Choroid plexus epithelial cell (primary cell): ENCODE measurements at places on chromosomes 6 and 20.
A peak's percentile ranks its signal among the peaks of the same experiment; 100 is the strongest.

GRCh38 chr6:83480470-83480869 is 31.9 kb upstream of the PRSS35 start:
- DNase-seq: no peak

DNA sequence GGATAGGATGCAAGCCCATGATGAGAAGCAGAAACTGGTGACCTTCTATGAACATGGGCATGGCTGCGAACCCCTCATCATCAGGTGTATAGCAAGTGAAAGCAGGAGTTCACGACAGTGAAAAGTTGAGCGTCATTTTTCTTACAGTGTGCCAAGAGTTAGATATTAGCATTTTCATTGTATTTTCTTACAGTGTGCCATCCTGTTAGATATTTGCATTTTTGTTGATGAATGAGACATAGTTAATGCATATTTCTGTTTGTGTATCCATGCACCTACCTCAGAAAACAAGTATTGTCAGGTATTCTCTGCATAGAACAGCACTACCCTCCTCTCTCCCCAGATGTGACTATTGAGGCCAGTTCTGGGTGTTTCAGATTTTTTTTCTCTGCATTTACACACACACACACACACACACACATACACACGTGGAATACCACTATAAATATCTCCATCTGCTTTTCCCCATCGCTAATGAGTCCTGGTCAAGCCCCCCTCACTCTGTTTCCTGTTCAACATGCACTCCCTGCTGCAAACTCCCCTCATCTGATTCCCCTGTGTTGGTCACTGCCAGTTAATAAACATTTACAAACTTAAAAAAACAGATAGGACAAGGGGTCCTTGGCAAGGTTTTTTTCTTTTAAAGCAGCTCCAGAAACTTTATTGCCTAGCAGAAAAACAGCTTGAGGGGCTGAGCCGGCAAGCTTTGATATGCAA is 41.7 kb downstream of the PLN start:
- DNase-seq: no peak

- DNase-seq: no peak
Measured at GRCh38 chr20:60794674-60795073, 457.4 kb upstream of the CDH4 start.

DNA sequence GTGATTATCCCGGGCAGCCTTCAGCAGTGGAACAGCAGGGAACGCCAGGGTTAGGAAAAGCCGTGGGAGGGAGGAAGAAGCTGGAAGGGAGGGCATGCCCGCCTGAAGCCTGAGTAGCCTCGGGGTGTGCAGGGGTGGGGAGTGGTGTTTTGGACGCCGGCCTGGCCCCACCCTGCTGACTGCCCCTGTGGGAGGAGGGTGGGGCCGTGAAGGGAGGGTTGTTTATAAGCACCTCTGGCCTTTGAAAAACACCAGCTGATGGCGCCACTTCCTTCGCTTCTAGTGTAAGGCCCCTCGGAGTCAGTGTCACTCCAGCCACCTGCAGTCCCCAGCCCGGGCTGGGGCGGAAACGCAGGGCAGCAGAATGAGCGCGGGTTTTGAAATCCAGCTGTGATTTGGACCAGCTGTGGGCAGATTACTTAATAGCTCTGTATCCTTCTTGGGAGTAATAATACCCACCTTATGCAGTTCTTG is 52.8 kb upstream of the BMP6 start:
- DNase-seq: no peak

DNA sequence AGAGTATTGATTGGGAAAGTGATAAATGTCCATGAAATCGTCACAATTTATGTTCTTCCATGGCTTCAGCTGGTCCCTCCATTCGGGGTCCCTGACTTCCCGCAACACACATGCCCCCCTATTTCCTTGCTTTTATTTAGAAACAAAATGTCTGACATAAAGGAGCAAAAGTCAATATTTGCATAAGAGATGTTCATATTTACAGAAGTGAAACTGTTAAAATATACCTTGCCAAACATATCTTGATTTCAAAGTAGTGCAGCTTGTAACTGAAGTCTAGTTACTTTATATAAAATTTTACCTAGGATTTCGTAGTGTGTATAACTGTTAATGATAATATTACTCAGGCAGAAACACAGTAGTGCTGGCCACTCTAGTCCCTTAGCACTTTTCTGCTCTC is 548.9 kb upstream of the ADGRB3 start:
- DNase-seq: no peak

- DNase-seq: peak; percentile 18
Measured at GRCh38 chr6:144500892-144501291, 215.8 kb downstream of the UTRN start.

DNA sequence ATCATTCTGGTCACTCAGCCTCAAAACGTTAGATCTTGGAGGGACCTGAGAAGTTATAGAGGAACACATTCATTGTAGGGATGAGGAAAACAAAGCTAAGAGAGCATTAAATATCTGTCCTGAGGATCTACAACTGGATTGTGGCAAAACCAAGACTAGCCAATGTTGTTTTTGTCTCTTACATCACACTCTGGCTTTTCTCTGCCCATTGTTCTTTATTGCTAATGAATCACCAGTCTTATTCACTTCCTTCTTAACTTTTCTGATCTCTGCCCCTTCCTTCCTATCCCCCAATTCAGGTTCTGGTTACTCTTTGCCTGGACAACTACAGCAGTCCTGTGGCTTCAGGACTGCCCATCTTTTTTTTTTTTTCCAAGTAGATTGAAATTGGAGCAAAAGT is 57.0 kb upstream of the PREP start:
- DNase-seq: peak; percentile 26

- no peak for DNase-seq
Measured at GRCh38 chr6:7264686-7265384, 48.2 kb downstream of the SSR1 start.

- no peak for DNase-seq
Measured at GRCh38 chr20:626579-626978, 16.5 kb upstream of the TCF15 start.

- DNase-seq: no peak
Measured at GRCh38 chr6:117711369-117711768, 36.1 kb downstream of the NUS1 start.

GRCh38 chr6:46186583-46186982 is 15.8 kb upstream of the ENPP5 start:
- peak; percentile 7 for DNase-seq

GRCh38 chr6:160347259-160348222 is 637 bp upstream of the SLC22A3 start:
- no peak for DNase-seq

DNA sequence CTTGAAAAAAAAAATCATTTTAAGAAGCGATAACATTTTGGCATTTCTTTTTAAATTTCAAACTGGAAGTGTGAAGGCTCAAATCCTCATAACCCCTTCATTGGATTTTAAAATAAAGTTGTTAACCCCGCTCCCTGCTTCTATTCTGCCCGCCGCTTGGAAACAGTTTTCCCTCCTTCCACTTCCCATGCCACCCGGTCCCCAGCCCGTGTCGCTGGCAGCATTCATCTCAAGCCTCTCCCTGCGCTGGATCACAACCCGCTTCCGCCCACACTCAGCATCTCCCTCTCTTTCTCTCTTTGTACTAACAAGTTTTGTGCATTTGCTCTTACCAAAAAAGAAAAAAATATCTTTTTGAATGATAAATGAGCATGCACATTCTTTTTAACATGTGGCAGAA is 15.4 kb upstream of the PDE10A start:
- no peak for DNase-seq

GRCh38 chr20:24160563-24161281 is 172.1 kb upstream of the GGTLC1 start:
- DNase-seq: peak; percentile 87

- DNase-seq: peak; percentile 69
Measured at GRCh38 chr6:142842418-142843261, 102.3 kb downstream of the HIVEP2 start.

- no peak for DNase-seq
Measured at GRCh38 chr6:22302838-22303237, 6.0 kb upstream of the PRL start.

DNA sequence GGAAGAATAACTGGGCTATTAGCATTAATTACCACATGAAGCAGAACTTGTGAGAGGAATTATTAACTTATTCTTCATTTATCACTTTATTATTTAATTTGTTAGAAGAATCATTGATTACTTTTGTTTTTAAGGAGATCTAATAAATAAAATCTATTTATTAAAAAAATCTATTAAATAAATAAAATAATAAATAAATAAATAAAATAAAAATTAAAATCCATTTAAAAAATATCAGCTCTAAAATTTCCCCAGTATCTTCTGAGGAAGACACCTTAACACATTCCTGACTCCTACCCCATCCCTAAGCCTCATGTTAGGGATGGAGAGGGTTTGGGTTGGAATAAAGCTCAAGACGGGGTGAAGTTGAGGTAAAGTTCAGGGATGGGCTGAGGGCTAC is 231.4 kb downstream of the CLIC5 start:
- no peak for DNase-seq

- no peak for DNase-seq
Measured at GRCh38 chr6:162941128-162941527, 213.4 kb downstream of the PACRG start.

GRCh38 chr6:42229506-42230119 is 12.0 kb upstream of the MRPS10 start:
- DNase-seq: no peak

GRCh38 chr6:77829736-77830135 is 176.9 kb downstream of the MEI4 start:
- no peak for DNase-seq

- peak; percentile 13 for DNase-seq
Measured at GRCh38 chr20:40880063-40880728, 148.4 kb upstream of the TOP1 start.

DNA sequence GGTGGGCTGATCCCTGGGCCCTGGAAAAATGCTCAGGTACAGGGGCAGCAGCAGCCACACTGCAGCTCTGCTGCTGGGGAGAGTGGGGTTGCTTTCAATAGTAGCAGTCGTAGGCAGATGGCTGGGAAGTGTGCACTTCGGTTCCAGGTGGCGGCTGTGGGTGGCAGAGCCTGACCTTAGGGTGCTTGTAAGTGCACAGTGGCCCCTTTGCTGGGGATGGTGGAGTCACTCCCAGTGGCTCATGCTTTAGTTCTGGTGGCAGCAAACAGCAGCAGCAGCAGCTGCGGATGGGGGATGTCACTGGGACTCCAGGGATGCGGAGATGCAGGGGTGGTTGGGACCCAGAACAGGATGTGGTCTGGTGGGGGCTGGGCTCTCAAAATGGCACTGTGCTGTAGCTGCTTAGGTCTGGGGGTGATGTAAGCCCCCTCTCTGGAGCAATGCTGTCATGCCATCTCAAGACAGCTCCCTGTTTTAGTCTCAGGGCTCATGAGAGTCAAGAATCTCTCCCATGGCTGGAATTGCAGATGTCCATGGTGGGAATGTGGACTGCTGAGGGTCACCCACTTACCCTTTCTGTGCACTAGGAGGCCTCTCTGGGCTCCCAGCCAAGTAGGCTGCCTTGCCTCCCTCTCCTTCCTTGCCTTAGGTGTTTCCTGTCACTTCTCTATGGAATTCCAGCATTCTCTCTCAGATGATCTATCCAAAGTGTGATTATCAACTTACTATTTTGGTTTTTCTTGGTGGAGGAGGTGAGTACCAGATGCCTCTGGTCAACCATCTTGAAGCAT is 146.7 kb upstream of the SLC22A23 start:
- peak; percentile 60 for DNase-seq

GRCh38 chr6:84350397-84350796 is 123.0 kb upstream of the CEP162 start:
- DNase-seq: peak; percentile 63

DNA sequence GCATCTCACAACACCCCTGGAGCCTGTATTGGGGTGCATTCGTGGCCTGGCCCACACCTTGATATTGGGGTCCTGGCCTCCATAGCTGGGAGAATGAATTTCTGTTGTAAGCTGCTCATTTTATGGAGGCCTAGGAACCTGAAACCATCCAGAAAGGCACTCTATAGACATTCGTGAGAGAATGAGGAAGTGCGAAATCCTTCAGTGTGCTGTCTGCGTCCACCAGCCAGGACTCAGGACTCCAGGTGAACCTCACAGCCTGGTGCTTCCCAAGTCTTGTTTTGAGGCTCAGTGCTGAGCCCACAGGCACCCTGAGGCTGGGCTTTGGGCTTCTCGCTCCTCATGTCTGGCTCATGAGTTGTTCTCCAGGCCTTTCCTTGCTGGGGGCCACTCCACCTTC is 11.9 kb upstream of the RBBP8NL start:
- no peak for DNase-seq

DNA sequence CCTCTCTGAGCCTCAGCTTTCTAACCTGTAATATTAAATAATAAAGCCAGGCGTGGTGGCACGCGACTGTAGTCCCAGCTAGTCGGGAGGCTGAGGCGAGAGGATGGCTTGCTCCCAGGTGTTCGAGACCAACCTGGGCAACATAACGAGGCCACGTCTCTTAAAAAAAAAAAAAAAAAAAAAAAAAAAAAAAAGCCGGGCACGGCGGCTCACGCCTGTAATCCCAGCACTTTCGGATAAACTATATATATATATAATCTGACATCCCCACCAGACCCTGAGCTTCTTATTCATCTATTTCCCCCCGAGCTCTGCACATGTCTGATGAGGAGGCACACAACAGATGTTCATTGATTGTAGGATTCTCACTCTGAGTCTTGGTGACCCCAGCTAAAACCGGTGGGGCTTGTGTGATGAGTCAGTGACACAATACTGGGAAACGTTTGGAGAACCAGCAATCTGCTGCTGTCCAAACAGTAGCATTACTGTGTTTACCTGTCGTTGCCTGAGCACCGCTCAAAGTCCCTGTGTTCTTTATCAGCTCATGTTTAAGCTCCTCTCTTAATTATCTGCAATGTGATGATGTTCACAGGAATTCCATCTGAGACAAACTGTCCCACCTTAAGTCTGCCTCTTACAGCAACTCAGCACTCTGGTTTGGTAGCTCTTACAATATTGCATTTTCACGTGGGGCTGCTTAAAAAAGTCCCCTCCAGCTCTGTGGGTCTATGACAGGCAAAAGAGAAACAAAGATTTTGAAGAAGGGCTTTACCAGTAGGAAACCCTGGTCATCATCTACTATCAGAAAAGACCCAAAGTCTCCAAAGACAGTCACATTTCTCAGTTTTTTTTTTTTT is 1.0 kb upstream of the SPATA2 start:
- DNase-seq: peak; percentile 24

DNA sequence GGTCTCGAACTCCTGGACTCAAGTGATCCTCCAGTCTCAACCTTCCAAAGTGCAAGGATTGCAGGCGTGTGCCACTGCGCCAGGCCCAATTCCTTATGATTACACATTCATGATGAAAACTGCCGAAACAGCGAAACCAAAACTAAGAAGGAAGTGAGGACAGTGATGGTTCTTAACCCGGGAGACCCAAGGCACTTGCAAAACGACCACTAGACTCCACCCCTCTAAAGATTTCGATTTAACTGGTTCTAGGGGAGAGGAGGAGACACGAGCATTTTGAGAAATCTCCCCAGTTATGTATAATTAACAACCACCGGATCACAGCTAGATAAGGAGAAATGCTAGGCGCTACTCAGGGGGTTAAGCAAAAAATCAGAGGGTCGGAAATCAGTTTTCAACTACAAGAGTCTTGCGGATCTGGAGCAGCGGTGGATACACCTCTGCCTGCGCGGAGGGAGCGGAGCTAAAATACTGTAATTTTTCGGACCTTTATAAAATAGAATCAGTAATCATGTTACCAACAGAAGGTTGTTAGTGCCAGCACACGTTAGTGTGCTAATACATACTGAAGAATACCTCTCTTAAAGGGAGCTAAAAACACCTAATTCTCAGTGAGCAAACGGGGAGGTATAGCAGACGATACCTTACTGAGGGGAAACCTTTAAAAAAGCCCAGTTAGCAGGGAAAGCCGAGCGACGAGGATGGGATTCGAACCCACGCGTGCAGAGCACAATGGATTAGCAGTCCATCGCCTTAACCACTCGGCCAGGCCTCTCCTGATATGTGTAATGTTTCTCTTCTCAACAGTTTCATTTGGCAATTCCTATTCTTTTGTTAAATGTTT is 60.0 kb upstream of the BTN3A2 start:
- peak; percentile 95 for DNase-seq

- no peak for DNase-seq
Measured at GRCh38 chr6:28824793-28825731, 98.7 kb downstream of the TRIM27 start.
